ENCODE measurements at places on chromosomes 16 and 17. TPM values are rescaled to one million over a fixed set of nuclear protein-coding genes. Genes with fewer than 3 reads are reported as not detected.

DNA sequence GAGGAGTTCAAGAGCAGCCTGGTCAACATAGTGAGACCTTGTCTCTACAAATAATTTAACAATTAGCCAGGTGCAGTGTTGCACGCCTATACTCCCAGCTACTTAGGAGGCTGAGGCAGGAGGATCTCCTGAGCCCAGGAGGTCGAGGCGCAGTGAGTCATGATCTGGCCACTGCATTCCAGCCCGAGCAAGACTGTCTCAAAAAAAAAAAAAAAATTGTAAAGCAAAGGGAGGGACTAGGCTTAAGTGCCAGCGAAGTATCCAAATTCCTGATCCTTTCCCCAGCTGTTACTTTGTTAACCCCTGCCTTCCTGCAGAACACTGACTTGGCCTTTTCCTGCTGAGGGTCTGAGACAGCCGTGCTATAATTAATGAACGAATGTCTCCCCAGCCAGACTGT is 2.7 kb downstream of the GDPD3 start:
- no peak for DNase-seq

KRT9 gene
- not detected for polyA plus RNA-seq

GRCh38 chr17:7782240-7782639 is 51.8 kb upstream of the KDM6B start:
- no peak for DNase-seq

DNA sequence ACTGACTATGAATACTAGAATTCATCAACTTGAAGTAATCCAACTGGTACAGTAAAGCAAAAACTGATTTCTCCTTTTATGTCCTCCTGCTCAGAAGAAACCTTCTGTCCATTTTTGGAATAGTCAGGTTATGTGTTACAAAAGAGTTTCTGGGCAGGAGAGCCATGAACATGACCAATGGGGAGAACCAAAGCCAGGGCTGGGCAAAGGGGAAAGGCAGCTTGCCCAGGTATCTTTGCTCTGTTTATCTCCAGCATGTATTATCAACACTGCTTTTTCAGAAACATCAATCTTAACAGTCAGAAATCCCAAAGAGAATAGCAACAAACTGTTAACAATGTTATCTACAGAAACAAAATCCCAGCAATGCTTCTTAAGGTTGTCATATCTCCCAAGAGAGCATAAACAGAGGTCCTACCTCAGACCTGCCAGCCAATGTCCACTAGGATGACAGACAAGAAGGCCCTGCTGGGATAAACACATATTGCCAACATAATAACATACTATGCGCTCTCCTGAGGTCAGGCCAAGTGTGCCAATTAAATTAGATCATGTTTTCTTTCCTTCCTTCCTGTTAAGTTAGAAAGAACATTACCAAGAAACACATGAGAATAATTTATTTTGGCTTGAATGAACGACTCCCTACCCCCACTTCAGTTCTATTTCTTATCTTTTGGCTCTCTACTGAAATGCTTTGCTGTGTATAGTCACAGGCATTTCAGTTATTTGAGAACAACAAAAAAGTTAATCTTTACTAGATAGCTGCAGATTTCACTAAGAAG is 28.0 kb downstream of the BLMH start:
- no peak for DNase-seq

DNA sequence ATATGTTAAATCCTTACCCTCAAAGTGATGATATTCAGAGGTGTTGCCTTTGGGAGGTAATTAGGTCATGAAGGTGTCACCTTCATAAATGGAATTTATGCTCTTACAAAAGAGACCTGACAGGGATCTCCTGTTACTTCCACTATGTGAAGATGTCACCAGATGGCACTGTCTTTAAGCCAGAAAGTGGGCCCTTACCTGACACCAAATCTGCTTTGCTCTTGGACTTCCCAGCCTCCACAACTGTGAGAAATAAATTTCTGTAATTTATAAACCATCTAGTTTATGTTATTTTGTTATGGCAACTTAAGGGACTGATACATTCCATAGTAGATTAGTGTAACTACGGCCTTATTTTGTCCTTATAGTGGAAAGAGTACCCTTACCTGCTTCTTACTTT is 358.3 kb upstream of the SALL1 start:
- DNase-seq, result no peak

- peak; percentile 36 for DNase-seq
Observed at GRCh38 chr17:82822281-82822680, 17.5 kb downstream of the ZNF750 start.

ANKRD40CL gene
- polyA plus RNA-seq, result not detected

TPSG1 gene
- polyA plus RNA-seq, result 0.86 TPM

GRCh38 chr17:48544349-48545021 is 424 bp downstream of the HOXB2 start:
- peak; percentile 92 for DNase-seq

GRCh38 chr16:27617665-27618064 is 67.7 kb downstream of the KATNIP start:
- peak; percentile 65 for DNase-seq

UMOD gene
- polyA plus RNA-seq, result 4,168 TPM

DNA sequence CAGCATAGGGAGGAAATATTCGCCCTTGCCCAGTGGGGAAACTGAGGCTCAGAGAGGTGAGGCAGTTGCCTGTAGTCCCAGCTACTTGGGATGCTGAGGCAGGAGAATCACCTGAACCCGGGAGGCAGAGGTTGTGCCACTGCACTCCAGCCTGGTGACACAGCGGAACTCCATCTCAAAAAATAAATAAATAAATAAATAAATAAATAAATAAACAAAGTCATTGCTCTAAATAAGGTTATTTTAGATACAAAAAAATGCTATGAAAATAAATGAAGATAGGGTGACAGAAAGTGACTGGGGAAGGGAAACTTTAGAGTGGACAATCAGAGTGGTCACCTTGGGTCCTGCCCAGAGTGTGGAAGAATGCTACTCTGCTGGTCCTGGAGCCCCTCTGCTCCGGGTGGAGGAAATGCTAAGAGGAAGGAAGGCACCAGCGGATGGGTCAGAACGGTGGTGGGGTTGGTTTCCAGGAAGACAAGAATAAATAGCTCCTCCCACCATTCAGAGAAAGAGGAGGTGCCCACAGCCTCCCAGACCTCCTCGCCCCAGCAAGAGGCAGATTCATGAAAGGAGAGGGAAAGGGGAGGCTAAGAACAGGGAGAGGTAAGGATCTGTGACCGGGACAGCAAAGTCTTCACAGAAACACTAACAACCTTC is 17.6 kb downstream of the TRPV3 start:
- no peak for DNase-seq

ICAM2 gene
- polyA plus RNA-seq, result 55.8 TPM

GRCh38 chr16:12539185-12539929 is 264.3 kb downstream of the CPPED1 start:
- DNase-seq, result no peak

GRCh38 chr17:69909389-69909788 is 165.6 kb upstream of the KCNJ16 start:
- no peak for DNase-seq

- DNase-seq, result no peak
Observed at GRCh38 chr17:58005031-58005727, 1.9 kb downstream of the SRSF1 start.

DNA sequence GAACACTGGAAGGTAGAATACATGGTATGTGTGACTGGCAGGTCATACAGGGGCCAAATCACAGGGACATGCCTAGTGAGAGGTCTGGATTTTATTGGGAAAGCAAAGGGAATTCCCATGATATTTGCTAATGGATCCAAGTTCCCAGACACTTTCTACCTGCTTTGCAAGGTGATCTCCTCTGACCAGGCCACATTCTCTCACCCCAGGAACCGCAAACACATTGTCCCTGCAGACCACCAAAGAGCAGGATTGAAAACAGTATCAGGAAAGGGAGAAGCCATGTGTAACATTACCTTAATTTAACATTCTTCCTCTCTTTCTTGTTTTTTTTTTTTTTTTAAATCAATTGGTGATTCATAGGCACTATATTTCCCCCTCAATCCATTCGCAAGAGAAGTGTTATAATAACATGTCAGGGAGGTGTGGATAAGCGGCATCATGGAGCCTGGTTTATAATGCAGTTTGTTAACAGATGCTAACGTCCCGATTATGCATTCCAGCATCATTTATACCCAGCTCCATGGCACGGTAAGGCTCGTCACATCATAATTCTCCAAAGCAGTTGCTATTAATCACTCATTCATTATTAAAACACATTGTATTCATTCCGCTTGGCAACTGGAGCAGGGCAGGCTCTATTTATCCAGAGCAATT is 155.1 kb upstream of the CCL2 start:
- DNase-seq, result no peak
